Inflammatory macrophage (primary cell): ENCODE measurements at places on chromosomes 1 and 21.

DNA sequence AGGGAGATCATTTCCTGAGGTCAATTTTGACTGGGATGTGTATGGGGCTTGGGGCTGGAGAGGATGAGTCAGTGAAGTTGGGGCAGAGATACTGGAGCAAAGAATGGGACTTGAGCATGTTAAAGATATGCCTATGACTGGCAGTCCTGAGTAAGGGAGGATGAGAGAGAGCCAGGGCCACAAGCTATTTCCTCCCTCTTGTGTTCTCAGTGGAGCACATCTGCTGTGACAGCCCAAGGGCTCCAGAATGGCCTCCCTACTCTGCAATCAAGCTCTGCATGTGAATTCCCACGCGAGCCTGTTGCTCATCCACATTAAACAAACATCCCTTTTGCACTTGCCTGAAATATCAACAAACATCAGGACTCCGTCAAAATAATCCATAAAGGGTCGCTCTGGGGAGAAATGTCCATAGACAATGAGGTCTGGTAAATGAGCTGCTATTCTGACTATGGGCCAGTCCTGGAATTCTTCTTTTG, 9.2 kb downstream of the ADCY10 start:
- DNase-seq = no peak

GRCh38 chr1:119347858-119348257, 20.7 kb upstream of the HAO2 start:
- DNase-seq = no peak

DNA sequence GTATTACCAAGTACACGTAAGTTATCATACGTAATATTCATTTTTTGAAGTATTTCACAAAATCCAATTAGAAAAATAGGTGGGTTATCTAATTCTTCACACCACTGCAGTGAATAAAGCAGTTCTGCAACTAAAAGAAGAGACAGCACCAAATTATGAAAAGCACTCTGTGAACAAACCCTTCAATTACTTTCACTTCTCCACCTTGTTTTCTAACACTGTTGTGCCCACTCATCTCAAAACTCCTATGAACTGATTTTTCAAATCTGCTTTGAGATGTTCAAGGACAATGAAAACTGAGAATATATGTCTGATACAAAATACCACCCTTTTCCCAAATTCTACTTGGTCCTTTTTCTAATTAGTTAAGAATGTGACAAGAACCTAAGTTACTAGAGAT, 39.4 kb downstream of the LTN1 start:
- DNase-seq = no peak

DNA sequence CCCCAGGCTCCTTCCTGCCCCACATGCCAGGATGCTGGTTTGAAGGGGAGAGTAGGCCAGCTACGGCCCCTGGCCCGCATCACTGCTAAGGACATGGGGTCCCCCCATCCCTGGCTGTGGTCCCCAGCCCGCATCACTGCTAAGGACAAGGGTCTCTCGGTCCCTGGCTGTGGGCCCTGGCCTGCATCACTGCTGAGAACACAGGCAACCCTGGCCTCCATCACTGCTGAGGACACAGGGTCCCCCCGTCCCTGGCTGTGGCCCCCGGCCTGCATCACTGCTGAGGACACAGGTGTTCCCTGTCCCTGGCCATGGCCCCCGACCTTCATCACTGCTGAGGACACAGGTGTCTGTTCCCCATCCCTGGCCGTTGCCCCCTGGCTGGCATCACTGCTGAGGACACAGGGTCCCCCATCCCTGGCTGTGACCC, 448 bp upstream of the OBSCN start:
- no peak for DNase-seq

GRCh38 chr1:24867084-24867870, 62.8 kb downstream of the RUNX3 start:
- no peak for DNase-seq

- DNase-seq = no peak
Measured at GRCh38 chr1:86084998-86085397, 71.6 kb downstream of the COL24A1 start.

- DNase-seq = no peak
Measured at GRCh38 chr1:228184152-228184551, 18.5 kb downstream of the IBA57 start.

- DNase-seq = no peak
Measured at GRCh38 chr1:205971082-205971481, 27.8 kb upstream of the SLC26A9 start.

DNA sequence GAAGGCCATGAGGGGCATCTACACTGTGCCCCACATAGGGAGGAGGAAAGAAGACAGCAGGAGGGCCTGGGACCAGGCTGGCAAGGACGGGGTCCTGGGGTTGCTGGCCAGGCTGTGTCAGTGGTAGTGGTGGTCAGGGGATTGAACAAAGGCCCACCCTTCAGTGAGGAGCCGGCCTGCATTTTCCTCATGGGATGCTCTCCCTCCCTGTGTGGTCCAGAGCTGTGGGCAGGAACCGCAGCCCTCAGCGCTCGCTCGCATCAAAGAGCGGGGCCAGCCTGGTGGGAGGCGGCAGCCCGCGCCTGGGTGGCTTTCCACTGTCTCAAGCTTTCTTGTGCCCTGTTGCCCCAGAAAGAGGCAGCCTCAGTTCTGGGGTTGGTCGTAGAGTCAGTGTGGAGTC, 24.8 kb downstream of the LHX4 start:
- DNase-seq = no peak

DNA sequence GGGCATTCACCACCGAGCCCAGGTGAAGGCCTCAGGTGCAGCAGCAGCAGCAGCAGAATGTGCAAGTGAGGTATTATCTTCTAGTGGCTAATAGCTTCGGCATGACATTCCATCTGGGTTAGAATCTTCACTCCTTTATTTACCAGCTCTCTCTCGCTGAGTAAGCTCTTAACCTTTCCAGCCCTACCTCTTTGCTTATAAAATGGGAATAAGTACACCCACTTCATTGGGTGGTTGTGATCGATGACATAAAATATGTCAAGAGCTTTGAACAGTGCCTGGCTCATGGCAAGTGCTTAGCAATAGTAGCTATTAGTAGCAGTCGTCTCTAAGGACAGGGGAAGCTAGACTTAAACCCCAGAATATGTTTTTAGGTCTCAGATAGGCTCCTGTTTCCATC, 149.5 kb downstream of the NOS1AP start:
- no peak for DNase-seq

DNA sequence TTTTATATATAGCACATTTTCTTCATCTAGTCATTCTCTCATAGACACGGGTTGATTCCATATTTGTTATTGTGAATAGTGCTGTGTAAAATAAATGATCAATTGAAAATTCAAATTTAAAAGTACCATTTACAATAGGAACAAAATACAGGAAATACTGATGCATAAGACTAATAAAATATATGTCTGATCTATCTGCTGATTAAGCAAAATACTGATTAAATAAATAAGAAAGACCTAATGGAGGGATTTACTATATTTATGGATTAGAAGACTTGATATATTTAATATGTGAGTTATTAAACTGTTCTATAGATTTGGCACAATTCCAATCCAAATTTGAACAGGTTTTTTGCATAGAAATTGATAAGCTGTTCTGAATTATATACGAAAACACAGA, 1044.8 kb upstream of the ADGRL2 start:
- no peak for DNase-seq

DNA sequence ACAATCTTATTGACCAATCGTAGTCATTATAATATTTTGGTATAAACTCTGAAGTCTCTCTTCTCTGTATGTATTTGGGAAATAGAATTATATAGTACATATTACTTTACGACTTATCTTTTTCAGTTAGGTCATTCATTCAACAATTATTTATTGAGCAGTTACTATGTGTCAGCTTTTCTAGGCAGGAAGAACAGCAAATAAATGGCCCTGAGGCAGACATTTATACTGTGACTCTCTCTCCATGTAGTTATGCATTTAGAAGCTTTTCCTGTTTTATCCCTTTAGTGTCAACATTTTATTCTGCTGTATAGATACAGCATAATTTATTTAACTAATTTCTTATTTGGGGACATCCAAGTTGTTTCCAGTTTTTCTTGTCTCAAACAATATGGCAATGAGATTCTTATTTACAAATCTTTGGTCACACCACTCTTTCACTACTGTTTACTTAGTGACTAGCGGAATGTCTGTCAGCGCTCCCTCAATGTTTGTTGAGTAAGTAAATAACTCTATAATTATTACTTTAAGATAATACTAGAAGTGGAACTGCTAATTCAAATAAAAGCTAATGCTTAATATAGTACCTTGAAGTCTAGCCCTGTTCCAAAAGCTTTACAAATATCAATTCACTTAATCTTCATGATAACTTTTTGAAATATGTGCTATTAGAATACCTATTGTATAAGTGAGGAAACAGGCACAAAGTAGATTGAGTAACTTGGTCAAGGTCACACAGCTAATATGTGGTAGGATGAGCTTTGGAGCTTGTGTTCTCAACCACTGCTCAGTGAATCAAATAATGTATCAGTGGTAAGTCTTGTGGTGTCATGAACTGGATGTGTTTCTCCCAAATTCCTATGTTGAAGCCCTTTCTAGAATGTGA, 465.6 kb downstream of the SIPA1L2 start:
- DNase-seq = no peak

- no peak for DNase-seq
Measured at GRCh38 chr1:101071470-101071891, 45.9 kb upstream of the DPH5 start.

DNA sequence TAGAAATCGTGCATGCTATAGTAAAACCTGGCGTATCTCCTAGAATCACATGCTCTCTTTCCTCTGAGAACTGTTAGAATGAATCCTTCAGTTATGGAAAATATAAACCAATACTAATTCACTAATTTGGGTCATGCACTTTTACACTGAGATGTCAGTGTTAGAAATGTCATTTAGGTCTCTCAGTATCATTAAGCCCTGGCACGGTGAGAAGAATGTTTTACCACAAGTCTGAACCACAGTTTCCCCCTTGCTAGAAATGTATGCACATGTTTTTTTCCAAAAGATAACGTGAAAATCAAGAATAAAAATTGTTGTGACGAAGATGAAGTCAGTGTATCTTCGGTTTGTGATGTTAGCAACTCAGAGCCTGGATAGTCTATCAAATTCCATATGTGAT, 1062.7 kb upstream of the NCAM2 start:
- DNase-seq = no peak

DNA sequence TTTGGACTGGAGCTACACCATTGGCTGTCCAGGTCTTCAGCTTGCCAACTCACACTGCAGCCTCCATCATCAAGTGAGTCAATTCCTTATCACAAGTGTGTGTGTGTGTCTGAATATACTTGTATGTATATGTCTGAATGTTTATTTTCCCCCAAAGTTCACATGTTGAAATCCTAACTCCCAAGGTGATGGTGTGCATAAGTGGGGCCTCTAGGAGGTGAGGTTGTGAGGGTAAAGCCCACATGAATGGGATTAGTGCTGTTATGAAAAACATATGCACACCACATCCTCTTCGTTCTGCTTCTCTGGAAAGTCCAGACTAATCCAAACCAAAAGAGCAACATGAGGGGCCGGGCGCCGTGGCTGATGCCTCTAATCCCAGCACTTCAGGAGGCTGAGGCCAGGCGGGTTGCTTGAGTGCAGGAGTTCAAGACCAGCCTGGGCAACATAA, 48.7 kb upstream of the LBR start:
- no peak for DNase-seq

DNA sequence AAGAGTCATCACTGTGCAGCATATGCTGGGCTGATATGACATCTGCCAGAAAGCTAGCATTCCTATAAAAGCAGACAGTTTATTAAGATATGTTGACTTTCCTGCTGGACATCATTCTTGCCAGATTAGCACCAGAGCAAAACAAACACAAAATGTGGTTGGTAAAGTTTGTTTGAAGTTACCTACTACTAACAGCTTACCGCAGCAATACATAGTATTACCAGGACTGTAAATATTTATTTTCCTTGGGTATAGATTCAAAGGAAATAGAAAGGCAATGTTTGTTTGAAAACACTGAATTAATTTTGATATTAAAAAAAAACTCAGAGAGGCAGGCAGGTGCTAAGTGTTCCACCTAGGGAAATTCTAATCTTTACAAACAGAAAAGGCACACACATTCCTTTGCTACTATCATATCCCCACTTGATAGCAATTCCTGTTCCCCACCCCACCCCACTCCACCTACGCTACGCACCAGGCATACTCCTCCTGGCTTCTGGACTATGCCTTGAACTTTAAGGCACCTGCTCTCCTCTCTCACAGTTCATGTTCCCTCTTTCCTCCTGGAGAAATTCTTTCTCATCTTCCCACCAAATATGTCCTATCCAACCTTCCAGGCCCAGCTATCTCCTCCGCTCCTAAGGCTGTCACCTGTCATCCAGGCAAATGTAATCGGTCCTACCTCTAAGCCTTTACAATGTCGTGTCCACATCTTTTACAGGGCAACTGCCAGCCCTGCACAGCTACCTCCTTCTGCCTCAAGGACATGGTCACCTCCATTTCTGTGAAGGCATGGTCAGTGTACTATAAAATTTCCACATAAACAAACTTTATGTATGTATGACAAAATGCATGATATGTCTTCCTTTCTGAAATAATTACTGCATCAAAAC, 34.7 kb downstream of the PTPN14 start:
- DNase-seq = no peak

GRCh38 chr1:211928993-211929637, 98.6 kb upstream of the LPGAT1 start:
- peak; percentile 72 for DNase-seq

DNA sequence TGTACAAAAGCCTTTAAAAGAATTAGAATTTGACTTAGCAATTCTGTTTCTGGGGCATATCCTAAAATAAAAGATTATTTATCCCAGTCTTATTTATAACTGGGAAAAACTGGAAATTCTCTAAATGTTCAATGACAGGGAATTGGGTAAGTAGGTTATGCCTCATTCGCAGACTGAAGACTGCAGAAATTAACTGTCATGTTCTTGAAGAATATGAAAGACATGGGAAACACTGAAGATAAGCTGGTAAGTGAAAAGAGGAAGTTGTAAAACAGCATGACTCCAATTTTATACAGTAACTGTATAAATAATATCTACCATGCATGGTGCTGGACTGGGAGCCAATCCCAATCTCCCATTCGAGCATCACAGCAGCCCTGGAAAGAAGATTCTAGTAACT, 50.6 kb upstream of the SLC2A1 start:
- DNase-seq = no peak

- DNase-seq = no peak
Measured at GRCh38 chr21:15842565-15842880, 112.7 kb downstream of the USP25 start.

DNA sequence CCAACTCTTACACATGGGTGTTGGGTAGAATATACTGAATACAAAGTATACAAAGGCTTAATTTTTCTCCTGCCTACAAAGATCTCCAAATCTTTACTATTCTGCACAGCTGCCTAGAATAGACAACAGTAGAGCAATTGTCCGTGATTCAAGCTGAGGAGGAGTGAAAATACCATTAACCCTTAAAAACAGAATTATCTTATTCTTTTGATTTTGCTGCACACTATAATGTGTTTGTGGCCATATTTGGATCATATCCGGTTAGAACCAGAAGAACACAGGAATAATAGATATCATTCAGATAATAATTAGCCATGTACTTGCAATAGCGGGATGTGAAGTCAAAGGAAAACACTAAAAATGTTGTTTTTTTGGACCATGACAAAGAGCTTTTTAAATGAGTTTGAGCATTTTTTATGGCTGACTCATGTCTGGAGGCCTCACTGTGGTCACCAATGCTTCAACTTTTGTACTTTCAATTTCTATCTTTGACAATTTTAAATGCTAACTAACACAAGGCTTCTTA, 197.6 kb upstream of the FOXD3 start:
- no peak for DNase-seq

GRCh38 chr1:43135857-43136781, 36.0 kb downstream of the EBNA1BP2 start:
- DNase-seq = no peak
